ENCODE measurements at places on chromosomes 7 and 10. TPM values are rescaled to one million over a fixed set of nuclear protein-coding genes. Genes with fewer than 3 reads are reported as not detected.

Gene CHST3
- 8.6 TPM for total RNA-seq

Gene CTBP2
- 49.0 TPM for total RNA-seq

Gene AOC1
- total RNA-seq, result 1.6 TPM

Gene MMD2
- total RNA-seq, result not detected

Gene GPR26
- total RNA-seq, result not detected

All from body of pancreas (tissue), 4 donors.